ENCODE measurements at places on chromosomes 13 and 19.
A peak's percentile ranks its signal among the peaks of the same experiment; 100 is the strongest.

DNA sequence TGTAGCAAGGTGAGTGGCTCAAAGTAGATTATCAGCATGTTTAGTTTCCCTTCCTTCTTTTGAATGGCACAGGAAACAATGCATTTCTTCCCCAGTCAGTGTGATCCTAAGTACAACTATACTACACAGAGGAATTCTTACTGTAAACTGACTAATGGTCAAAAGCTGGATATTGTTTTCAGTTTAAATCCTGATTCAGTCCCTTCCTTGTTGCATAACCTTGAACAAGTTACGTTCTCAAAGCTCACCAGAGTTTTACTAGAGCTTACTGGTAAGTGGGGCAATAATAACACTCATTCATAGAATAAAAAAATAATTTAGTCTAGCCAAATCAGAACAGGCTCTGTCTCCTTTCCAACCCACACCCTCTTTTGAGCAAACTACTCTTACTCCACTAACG lies 180.1 kb downstream of the POSTN start:
- no peaks in the 10 kb centered on the region for H3K27me3 ChIP-seq
- H3K36me3 ChIP-seq = no peaks in the 10 kb centered on the region
- no peak overlapping the region for H3K27ac ChIP-seq

DNA sequence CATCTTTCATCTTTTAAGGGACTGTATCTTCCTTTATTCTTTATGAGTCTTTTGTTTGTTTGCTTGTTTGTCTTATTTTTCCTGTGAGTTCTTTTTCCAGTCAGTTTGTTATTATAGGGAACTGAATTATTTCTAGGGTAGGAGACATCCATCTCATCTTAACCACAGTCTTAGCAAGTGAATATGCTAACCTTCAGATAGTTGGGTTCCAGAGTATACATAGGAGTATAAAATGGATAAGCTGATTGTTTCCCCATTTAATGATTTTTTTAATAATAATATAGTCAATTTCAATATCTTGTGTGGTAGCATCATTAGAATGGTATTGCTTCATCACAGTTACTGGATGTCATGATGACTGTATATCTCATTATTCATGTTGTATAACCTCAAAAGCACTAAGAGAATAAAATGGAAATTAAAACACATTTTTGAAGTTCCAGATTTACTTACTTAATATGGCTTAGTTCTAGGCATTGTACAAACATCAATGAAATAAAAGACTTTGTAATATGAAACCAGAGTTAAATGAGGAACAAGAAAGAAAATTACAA lies 33.0 kb downstream of the GPC6 start:
- H3K27ac ChIP-seq = no peak overlapping the region
- no peak overlapping the region for H3K4me3 ChIP-seq
- no peaks in the 10 kb centered on the region for H3K4me1 ChIP-seq

- no peak overlapping the region for H3K4me3 ChIP-seq
- H3K36me3 ChIP-seq = no peaks in the 10 kb centered on the region
- peaks cover 17% of the 10 kb centered on the region for H3K4me1 ChIP-seq
- H3K27ac ChIP-seq = no peak overlapping the region
These were observed 271.0 kb downstream of the DNAJC15 start for GRCh38 chr13:43294412-43294811.

- H3K27me3 ChIP-seq = no peaks in the 10 kb centered on the region
- DNase-seq = no peak
- no peak overlapping the region for H3K27ac ChIP-seq
These were observed 15.1 kb downstream of the KCNRG start for GRCh38 chr13:50030315-50030714.

GRCh38 chr13:108816375-108816774 lies 187.0 kb downstream of the MYO16 start:
- H3K4me1 ChIP-seq = no peaks in the 10 kb centered on the region
- no peak overlapping the region for H3K4me3 ChIP-seq
- no peaks in the 10 kb centered on the region for H3K36me3 ChIP-seq
- H3K27me3 ChIP-seq = no peaks in the 10 kb centered on the region

- no peaks in the 10 kb centered on the region for H3K36me3 ChIP-seq
- H3K4me1 ChIP-seq = no peaks in the 10 kb centered on the region
- DNase-seq = peak; percentile 51
- H3K4me3 ChIP-seq = peak overlapping the region; percentile 45
- H3K27me3 ChIP-seq = no peaks in the 10 kb centered on the region
These were observed 23.1 kb upstream of the TNFRSF19 start for GRCh38 chr13:23547000-23547590.

GRCh38 chr13:76828316-76828741 lies 57.9 kb downstream of the KCTD12 start:
- H3K4me3 ChIP-seq = no peak overlapping the region
- H3K36me3 ChIP-seq = no peaks in the 10 kb centered on the region
- DNase-seq = no peak
- no peaks in the 10 kb centered on the region for H3K27me3 ChIP-seq

DNA sequence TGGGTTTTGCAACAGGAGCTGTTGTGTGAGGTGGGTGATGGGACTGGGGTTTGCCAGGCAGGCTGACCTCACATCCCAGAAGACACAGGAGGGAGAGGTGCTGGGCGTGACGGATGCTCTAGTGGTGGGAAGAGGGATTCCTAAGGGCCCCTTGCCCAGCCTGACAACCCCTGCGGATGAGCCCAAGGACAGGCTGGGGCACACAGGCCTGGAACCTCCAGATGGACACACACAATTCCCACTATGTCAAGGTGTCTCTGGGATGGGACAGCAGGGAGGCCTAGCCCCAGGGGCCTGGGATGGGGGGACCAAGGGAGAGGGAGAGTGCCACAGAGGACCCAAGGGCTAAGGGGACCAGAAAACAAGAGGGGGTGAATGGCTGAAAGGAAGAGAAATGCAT lies 191.5 kb downstream of the ZNF536 start:
- no peak for DNase-seq
- H3K4me1 ChIP-seq = no peaks in the 10 kb centered on the region
- H3K27me3 ChIP-seq = no peaks in the 10 kb centered on the region
- no peaks in the 10 kb centered on the region for H3K36me3 ChIP-seq
- H3K4me3 ChIP-seq = no peak overlapping the region

DNA sequence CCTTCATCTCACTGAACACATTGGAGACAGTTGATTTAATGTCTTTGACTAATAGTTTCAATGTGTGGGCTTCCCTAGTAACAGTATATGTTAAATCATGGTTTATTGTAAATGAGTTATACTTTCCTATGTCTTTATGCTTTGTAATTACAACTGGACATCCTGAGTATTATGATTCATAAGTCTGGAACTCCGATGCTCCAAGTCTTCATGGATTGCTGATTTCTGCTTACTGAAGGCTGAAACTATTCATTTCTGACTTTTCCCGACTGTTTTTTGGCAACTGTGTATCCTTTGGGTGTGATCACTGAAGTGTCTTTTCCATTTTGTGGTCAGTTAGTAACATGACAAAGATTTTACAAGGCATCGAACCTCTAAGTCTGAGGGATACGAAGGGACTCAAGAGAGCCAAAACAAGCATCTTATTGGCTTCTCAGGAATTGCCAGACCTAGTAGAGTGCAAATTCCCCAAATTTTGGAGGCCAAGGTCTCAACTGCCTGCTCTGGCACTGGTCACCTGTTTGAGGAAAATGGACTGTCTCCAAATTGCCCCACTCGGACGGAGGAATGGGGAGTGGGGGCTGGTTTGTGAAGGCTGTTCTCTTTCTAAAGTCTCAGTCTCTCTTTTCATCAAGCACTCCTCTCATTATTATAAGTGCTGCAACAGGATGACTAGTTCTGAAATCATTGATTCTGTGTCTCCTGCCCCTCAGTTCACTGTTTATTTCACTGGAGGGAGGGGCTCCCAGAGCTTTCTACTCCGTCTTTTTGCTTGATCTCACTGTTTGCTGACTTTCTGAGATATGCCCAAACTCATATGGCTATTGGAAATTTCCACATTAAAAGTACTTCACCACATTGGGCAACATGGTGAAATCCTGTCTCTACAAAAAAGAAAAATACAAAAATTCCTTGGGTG lies 20.2 kb upstream of the CD70 start:
- H3K4me3 ChIP-seq = no peak overlapping the region
- no peaks in the 10 kb centered on the region for H3K4me1 ChIP-seq
- DNase-seq = peak; percentile 63
- no peaks in the 10 kb centered on the region for H3K36me3 ChIP-seq

- DNase-seq = no peak
- H3K27me3 ChIP-seq = no peaks in the 10 kb centered on the region
- peaks cover under 1% of the 10 kb centered on the region for H3K4me1 ChIP-seq
- no peak overlapping the region for H3K4me3 ChIP-seq
- H3K36me3 ChIP-seq = peaks cover 48% of the 10 kb centered on the region
These were observed 9.8 kb downstream of the AP1M1 start for GRCh38 chr19:16207490-16208025.

GRCh38 chr19:18657590-18658365 lies 20.9 kb downstream of the KLHL26 start:
- H3K36me3 ChIP-seq = no peaks in the 10 kb centered on the region
- DNase-seq = peak; percentile 92
- peaks cover 38% of the 10 kb centered on the region for H3K4me1 ChIP-seq
- H3K27ac ChIP-seq = peak overlapping the region; percentile 39

DNA sequence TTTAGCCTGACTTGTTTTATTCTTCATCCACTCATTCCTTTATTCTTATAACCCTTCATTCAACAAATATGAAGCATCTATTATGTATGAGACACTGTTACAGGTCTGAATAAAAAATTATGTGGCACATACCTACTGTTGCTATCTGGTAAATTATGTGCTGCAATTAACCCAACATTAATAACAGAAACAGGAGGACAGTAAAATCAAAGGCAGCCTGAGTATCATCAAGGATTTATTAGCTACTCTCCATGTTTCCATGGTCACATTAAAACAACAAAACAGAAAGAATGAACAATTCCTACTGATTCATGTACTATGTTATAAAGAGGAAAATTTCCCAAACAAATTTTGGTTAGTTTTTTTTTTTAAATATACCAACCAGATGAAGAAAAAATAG lies 43.9 kb downstream of the RAP2A start:
- no peaks in the 10 kb centered on the region for H3K4me1 ChIP-seq
- H3K27ac ChIP-seq = no peak overlapping the region
- no peak overlapping the region for H3K4me3 ChIP-seq
- DNase-seq = no peak
- no peaks in the 10 kb centered on the region for H3K36me3 ChIP-seq

DNA sequence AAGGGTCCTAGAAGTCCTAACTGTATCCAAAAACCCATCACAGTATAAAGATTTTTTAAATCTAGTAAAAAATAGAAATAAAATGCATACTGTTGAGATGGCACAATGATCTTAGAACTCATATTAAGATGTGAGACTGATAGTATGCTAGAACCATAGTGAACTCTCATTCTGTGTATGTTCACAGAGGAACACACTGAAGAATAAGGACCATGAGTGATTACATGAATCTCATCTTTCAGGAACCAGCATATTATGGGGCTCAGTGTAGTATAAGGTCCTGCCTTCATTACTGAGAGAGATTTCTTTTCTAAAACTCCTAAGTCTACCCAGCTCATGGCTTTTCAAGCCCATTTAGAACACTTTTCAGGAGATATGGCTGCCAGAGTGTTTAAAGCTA lies 59.8 kb upstream of the RFC3 start:
- H3K27me3 ChIP-seq = no peaks in the 10 kb centered on the region
- H3K27ac ChIP-seq = no peak overlapping the region
- no peaks in the 10 kb centered on the region for H3K36me3 ChIP-seq
- DNase-seq = no peak
- H3K4me1 ChIP-seq = no peaks in the 10 kb centered on the region
- H3K4me3 ChIP-seq = no peak overlapping the region

GRCh38 chr19:33124207-33125098 lies 7.5 kb upstream of the WDR88 start:
- no peaks in the 10 kb centered on the region for H3K4me1 ChIP-seq
- no peak overlapping the region for H3K4me3 ChIP-seq
- peaks cover 3% of the 10 kb centered on the region for H3K36me3 ChIP-seq
- H3K27ac ChIP-seq = no peak overlapping the region
- H3K27me3 ChIP-seq = no peaks in the 10 kb centered on the region

GRCh38 chr19:23283925-23284324 lies 33.7 kb upstream of the ZNF724 start:
- no peak overlapping the region for H3K4me3 ChIP-seq
- peak; percentile 9 for DNase-seq
- no peaks in the 10 kb centered on the region for H3K36me3 ChIP-seq

DNA sequence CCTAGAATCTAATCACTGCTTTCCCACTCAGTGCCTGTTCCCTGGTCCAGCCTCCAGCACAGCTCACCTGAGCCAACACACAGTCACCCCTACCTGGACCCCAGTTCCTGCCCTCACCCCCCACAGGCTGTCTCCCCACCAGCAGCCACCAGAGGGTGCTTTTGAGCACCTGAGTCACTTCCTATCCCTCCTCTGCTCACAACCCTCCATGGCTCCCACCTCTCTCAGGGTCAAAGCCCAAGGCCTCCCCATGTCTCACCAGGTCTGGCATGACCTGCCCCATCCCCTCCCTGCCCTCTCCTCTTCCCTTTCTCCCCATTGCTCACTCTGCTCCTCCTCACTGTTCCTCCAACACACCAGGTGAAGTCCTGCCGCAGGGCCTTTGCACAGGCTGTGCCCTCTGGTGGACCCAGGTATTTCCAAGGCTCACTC lies 7.1 kb upstream of the DPP9 start:
- H3K27ac ChIP-seq = no peak overlapping the region
- DNase-seq = no peak
- H3K36me3 ChIP-seq = no peaks in the 10 kb centered on the region
- H3K4me1 ChIP-seq = no peaks in the 10 kb centered on the region
- H3K27me3 ChIP-seq = no peaks in the 10 kb centered on the region

DNA sequence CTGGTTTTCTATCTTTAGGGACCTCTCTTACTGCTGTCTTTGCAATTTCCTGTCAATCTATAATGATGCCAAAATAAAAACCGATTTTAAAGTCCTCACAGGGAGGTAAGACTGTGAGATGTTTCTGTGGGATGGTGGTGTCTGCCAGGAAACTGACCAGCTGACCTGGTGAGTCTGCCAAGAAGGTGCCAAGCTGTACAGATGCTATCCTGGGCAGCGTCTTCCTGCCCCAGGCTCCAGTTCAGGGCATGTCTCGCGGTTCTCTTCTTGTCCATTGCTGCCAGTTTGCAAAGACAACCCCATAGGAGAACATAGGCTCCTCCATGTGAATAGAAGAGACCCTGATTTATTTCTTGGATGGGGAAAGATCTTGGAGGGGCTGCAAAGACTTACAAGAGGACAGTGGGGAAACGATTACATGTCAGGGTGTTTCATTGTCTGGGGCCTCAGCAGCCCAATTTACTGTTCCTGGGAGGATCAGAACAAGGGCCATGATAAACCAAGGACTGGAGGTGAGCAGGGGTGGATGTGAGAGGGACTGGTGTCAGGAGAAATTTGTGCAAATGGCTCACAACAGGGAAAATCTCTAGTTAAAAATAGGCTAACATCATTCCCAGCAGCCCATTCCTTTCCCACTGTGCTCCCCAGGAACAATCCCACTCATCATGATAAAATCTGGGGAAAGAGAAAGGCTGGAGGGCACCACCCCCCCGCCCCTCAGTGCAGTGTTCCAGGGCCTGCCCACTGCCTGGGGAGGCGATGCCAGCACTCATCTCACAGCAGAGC lies 42.7 kb upstream of the VSTM2B start:
- no peaks in the 10 kb centered on the region for H3K4me1 ChIP-seq
- DNase-seq = no peak
- no peaks in the 10 kb centered on the region for H3K27me3 ChIP-seq

Measured in fibroblast of lung (primary cell).